Stimulated activated CD4-positive, alpha-beta T cell treated with anti-CD3 and anti-CD28 coated beads, Interleukin-1b, Interleukin-23, amount 100 ng/mL, for 1 hour (primary cell): ENCODE measurements at places on chromosomes 2 and 18.

- no peak for DNase-seq
Measured at GRCh38 chr2:239096676-239097427, 249.0 kb downstream of the TWIST2 start.

DNA sequence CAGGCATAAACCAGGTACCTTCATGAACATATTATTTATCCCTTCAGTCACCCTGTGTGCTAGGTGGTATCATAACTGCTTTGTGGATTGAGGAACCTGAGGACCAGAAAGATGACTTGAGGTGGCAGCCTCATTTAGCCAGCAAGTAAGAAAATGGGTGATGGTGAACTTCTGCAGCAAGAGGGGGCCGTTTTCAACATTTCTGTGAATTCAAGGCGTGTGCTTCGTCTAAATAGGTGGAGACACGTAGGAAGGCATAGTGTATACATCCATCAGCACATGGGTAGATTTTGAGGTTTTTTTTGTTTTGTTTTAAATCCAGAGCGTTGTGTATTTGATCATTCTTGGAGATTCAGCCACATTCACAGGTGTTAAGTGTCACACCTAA lies 118.7 kb downstream of the SPTBN1 start:
- DNase-seq: no peak

DNA sequence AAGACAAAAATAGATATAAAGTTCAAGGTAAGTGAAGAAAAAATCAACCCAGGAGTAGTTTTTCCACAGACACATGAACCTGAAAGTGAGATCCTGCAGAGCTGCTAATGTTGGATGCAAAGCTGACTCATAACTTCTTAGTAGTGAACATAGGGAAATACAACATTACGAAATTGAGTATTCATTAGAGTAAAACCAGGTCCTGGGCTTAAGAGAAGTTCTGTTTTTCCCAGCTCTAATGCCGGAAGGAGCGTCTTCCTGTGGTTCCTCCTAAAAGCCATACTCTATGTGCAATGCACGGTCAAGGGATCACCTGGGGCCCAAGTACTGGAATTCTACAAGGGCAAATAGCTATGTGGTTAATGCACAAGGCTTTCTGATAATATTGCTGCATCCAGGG lies 141.7 kb downstream of the RBMS1 start:
- DNase-seq: no peak

- no peak for DNase-seq
Measured at GRCh38 chr2:177693658-177694339, 301.2 kb downstream of the AGPS start.

GRCh38 chr18:76604935-76605240 lies 109.8 kb upstream of the ZNF516 start:
- DNase-seq: no peak

DNA sequence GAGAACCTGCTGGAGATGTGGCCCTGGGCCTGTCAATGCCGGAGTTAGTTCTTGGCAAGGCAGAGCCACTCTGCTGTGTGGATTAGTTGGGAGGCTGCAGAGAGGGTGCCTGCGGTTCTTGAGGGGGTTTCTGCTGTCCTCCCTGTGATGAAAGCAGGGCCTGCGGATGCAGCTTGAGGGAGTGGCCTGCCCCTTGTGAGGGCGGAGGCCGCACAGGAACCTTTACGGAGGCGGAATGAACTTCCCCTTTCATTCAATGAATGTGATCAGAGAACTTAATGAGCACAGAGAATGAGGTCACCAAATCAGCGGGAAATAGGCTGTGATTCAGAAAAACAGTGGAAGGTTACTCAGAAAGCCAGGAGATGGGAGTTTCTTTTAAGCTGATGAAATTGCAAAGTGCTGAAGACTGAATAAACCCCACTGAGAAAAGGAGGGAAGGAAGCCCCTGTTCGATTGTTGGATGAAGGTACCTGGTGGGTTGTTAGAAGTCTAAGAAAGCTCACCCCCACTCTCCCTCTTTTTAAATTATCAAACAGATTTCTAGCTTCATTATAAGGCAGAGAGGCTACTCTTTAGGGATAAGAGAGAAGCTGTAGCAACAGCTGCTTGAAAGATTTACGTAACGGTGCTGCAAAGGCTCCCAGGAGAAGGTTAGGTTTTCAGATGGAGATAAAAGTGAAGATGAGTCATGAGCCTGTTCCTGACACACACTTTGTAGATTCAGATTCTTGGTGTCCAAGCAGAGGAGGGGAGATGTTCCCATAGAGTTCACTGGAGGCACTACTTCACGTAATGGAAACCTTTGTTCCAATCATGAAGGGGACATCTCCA lies 47.4 kb downstream of the VWA3B start:
- DNase-seq: no peak

DNA sequence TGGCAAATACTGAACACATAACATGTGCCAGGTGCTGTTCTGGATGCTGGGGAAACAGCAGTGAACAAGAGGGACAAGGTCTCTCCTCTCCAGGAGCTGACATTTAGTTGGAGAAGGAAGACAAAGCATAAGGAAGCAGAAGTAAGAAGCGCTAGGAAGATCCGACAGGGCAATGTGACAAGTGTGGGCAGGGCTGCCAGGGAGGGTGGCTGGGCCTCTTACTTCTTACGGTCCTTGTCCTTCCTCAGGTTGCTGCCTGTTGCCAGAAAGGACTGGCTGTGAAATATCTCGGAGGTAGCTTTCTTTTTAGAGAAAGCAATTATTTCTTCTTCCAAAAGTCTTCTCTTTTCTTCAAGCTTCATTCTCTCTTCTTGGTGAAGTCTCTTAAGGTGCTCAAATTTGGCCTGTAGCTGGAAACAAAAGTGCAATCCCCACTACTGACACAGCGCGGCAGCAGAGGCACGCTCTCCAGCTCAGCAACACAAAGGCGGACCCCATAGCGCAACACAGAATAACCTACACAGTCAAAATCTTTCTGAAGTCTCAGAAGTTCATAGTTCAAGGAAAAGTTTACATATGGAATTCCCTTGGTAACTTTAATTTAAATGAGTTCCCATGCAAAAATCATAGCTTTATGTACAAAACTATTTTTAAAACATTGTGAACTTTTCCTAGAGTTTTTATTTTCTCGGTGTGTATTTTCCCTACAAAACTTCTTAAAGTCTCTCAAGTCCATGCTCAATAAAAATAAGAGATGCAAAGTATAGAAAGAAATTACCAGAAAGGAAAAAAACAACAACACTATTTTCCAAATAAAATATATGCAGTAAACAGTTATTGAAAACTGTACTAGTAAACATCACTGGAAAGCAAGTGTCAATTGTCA lies 67.7 kb downstream of the SEPTIN10 start:
- DNase-seq: peak; percentile 53

DNA sequence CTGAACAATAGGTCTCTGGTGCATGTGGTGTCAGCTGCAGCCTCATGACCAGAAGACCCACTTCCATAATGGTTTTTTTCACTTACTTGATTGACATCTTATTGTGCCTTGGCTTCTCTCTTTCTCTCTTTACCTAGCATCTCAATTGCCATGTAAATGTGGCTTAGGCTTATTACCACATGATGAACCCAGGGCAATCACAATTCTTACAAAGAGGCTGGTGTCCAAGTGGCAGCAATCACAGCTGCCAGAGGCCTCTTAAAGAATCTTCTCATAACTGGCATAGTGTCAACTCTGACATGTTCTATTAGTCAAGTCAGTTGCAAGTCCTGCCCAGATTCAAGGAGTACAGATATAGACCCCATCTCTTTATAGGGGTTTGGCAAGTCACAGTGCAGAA lies 1224.8 kb downstream of the SUCLG1 start:
- DNase-seq: no peak

- no peak for DNase-seq
Measured at GRCh38 chr2:41870265-41870585, 177.6 kb upstream of the PKDCC start.

DNA sequence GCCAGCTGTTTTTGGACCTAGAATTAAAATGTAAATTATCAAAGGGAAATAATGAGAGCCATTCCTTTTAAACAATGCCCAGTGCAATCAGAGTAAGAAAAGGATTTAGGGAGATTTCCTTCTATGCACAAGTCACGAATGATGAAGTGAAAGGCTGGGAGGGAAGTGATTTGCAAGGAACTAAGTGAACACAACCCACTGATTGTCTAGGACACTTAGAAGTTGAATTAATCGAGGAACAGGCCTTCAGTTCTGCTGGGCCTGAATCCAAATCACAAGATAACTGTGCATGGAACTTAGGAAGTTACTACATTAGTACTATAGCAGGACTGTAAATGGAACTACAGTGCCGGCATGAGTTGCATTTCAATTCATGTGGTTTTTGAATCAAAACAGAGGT lies 17.7 kb downstream of the MAP2 start:
- no peak for DNase-seq

DNA sequence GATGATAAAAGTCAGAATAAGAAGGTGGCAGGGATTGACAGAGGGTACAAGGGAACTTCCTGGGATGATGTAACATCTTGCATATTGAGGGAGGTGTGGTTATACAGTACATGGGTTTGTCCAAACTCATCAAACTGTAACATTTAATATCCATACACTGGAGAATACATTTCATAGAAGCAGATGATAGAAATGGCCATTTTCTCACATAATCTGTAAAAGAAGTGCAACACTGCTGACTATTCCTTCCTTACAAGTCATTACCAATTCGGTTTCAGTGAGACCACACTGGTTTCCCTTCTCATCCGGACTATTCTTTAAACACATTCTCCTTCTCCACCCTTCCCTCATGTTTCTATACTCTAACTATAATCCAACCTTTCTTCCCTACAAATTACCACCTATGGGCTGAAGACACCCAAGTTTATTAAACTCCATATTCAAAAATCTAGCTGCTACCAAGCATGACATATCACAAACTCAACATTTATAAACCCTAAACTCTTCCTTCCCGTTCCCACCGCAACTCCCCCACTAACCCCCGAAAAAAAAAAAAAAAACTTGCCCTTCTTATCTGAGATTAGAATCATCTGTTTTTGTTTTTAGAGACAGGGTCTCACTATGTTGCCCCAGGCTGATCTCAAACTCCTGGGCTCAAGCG lies 1.6 kb downstream of the COX7A2L start:
- no peak for DNase-seq

DNA sequence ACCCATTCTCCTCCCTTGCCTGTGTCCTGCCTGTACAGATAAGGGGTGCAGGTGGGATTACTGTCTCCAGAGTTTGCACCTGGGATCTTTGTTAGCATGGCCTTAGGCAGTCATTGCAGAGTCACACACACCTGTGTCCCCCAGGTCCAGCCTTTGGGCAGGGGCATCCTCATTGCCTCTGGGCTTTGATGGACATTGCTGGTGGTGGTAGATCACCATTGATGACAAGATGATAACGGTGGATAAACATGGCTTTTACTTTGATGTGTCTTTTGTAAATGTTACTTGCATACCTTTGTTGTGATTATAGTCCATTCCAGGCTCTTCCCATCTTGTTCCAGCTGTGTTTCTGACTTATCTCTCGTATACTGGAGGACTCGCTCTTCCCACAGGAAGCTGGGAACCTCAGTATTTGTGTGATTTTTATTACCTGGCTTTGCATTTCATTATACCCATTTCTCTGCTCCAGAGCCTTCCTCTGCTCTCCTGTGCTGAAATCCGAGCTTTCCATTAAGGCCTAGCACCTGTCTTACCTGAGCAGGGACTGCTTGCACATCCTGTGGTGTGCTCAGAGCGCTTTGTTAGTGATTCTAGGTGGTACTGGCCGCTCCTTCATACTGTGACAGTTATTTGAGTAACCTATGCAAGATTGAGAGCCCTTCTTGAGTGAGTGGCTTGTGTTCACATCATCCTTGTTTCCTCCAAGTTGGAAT lies 79.2 kb downstream of the PTPRM start:
- no peak for DNase-seq

DNA sequence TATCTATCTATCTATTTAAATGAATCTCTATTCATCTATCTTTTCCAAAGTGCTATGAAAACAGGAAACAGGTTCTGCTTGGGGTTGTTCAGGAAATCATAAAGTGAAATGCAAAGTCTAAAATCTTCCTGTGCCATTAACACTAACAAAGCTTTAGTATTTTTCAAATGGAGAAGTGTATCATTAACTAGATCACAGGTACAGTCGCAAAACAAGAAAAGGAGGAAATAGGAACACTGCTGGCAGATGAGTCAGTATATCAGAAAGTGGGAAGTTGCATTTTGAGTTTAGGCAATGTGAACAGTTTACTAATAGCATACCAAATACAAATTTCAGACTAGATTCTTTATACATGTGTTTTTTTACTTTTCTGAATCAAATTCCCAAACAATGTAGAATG lies 888.5 kb upstream of the FSHR start:
- DNase-seq: no peak

- DNase-seq: no peak
Measured at GRCh38 chr18:3520230-3521085, 70.5 kb downstream of the TGIF1 start.

- no peak for DNase-seq
Measured at GRCh38 chr18:46893360-46893759, 23.9 kb downstream of the PIAS2 start.

DNA sequence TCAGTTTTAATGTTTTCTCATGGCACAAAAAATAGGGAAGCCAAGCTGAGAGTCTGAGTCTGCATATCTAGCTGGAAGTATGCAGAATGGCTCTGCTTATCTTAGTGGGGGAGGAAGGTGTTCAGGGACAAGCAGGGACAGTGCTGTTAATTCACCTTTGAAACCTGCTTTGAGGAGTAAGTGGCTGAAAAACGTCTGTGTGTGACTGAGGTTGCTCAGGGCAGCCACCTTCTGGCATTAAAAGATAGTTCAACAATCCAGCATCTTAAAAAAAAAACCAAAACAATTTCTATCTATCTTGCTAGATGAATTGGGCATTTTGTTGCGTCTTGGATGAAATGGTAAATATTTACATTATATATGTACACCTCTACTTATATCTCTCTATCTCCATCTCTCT lies 2.0 kb upstream of the TRPM8 start:
- no peak for DNase-seq

GRCh38 chr18:10401521-10401920 lies 52.9 kb upstream of the APCDD1 start:
- no peak for DNase-seq

DNA sequence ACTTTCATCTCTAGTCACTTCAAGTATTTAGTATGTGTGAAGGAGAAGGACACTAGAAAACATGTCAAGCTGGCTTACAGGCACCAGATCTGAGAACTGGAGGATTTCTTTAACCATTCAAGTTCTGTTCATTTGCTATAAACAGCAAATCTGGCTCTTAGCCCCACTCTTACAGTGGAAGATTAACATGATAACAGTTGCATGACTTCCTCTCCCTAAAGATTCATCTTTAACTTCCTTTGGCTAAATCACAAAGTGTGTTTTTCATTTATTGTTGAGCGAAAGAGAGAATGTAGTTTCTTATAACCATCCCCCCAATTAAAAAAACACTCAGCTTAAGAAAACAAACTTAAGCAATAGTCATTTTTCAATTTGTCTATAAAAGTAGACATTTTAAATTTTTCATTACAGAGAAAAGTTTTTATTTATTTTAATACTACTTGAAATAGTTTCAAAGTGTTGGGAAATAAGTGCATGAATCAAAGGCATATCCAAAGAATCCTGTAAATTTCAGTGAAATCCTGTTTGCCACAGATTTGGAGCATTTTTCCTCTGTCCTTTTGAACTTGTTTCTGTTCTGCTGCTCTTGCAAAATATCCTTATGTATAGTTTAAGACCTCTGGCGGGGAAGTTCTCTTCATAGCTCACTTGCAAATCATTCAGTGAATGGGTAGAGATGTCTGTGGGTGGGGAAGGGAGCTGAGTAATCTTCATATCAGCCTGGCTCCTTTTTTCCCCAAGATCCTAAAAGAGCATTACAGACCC lies 241.0 kb upstream of the RBBP8 start:
- DNase-seq: no peak

GRCh38 chr18:4631239-4631638 lies 176.1 kb upstream of the DLGAP1 start:
- DNase-seq: no peak
